Stimulated activated CD8-positive, alpha-beta memory T cell treated with anti-CD3 and anti-CD28 coated beads, Interleukin-15, amount 100 ng/mL, for 4 hours (primary cell): ENCODE measurements at places on chromosomes 2 and 18.

- no peak for DNase-seq
Observed at GRCh38 chr2:162090109-162090508, 16.1 kb upstream of the DPP4 start.

GRCh38 chr2:208266936-208267335, 881 bp downstream of the PIKFYVE start:
- DNase-seq: no peak

- DNase-seq: no peak
Observed at GRCh38 chr2:119387381-119388129, 20.8 kb downstream of the DBI start.

GRCh38 chr2:234771980-234772732, 179.7 kb upstream of the SH3BP4 start:
- DNase-seq: no peak

DNA sequence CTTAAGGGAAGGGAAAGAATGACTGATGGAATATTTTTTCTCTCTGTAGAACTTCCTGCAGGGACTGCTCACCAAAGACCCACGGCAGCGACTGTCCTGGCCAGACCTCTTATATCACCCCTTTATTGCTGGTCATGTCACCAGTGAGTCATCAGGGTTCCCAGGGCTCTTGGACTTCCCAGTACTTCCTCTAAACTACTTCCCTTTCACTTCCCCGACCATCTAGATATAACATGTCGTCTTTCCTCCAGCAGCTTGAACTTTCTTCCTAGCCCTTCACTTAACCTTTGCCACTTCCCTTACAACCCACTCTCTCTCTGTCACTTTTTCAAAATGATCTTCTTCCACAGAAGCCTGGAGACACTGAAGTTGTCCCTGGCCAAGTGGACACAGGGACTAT, 7.2 kb downstream of the STK36 start:
- DNase-seq: no peak

- DNase-seq: no peak
Observed at GRCh38 chr2:113274432-113274831, 4.3 kb downstream of the PAX8 start.

- DNase-seq: no peak
Observed at GRCh38 chr2:19801367-19802080, 100.3 kb downstream of the TTC32 start.

GRCh38 chr2:236673823-236674185, 104.2 kb downstream of the ACKR3 start:
- no peak for DNase-seq

GRCh38 chr18:11070593-11070992, 78.8 kb downstream of the PIEZO2 start:
- DNase-seq: no peak

DNA sequence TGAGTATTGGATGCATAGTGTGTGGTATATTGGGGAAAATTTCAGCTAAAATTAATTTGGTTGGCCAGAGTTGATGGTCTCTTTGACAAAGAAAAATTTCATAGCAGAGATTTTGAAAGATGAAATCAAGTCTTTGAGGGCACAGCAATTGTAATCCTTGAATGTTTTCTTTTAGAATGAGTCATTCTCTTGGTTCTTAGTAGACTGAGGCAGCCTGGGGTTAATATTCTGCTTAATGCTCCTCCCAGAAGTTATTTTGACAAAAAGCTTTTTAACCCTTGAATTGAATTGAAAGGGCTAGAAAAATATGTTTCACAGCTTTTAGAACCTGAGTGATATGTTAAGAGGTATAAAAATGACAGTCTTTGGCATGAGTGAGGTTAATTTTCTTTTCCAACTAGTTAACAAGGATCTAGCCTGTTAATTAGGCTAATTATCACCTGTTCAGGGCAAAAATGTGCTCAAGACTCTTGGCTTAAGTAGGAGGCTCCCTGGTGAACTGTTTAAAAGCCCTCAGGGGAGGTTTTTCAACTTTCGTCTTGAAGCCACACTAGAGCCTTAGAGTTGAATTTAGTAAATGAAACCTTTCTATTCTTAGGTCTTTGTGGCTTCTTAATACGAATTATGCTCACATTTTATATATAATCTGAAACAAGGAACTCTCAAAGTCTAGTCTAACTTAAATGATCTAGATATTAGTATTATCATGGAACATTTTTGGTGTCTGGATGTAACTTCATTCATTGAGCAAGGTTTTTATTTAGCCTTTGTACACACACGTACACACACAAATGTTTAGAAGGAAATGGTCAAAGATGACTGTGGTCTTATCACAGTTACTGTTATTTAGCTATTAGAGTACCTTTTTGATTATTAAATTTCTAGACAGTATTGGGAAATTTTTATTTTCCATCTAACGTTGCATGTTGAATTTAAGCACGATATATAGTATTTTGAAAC, 272.5 kb downstream of the ZNF407 start:
- no peak for DNase-seq

DNA sequence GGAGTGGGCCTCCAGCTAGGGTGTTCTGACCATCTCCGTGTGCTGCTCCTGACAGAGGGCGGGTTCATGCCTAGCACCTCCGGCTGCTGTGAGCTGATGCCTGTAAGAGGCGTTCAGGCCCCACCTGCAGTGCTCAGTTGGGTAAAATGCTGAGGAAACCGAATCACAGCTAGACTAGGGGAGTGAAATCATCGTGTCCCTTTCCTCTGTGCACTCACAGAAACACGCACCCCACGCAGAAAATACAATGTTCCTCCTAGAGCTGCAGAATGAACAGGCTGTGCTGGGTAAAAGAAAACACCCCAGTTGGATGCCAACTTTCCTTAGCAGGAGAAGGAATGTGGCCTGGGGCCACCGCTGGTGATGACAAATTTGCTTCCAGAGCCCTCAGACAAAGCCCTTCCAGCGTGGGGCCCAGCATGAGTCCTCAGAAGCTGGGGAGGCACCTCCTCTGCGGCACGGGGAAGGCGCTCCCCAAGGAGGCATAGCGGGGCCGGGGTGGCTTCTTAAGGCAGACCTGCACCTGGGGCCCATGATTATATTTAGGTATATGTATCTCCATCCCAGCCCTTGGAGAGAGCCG, 16.3 kb upstream of the ARHGEF4 start:
- no peak for DNase-seq

- DNase-seq: no peak
Observed at GRCh38 chr2:108963057-108963456, 26.0 kb downstream of the EDAR start.

- no peak for DNase-seq
Observed at GRCh38 chr2:200026332-200027230, 71.2 kb downstream of the MAIP1 start.

DNA sequence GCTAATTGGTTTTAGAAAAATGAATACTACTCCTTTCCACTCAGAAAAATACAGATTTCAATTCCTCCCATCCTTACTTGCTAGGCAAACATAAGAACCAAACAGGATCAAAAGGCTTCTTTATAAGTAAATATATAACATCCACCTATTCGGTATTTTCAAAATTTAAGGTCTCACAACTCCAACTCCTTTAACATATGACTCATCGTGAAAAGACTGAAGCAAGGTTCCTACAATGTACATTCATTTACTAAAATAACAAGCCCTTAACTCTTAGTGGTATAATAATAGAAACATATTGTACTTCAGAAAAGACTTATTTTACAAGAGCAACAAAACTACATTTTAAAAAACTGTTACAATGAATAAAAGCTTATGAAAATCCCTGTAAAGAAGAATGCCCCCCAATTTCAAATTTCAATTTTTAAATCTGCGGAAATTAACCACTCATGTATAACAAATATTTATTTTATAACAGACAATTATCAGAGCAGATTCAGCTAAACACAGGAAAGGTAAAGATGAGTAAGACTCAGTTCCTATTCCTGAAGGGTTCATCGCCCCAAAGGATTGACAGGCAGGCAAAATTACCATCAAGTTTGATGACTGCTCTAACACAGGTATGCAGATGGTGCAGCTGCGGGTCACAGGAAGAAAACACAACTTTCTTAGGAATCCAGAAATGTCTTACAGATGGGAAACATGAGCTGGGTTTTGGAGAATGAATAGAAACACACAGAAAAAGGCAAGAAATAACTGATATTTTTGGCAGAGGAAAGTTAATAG, 96.4 kb downstream of the COBLL1 start:
- no peak for DNase-seq

DNA sequence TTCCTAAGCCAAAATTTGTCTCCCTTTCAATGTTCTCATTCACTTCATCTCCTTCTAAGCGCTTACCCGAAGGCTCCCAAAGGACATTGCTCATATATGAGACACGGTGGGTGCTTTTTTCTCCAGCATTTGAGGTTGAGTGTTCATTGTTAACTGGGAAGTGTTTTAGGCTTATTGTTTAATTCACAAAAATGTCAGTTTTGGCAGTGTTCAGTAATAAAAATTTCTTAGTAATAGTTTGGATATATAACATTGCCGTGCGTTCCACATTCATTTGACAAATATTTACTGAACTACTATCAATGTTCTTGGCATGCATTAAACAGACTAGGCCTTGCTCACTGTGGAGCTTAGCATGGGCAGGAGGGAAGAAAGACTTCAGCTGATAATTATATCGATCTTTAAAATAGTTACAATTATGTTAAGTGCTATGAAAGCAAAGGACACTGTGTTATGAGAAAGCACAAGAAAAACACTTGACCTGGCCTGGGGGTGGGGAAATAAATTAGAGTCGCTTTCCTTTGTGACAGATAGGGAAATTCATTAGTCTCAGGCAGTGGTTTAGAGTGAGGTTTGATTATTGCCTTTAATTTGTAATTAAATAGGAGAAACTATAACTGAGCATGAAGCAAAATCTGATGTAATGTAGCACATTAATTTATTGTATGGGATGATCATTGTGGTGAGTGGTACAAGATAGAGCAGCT, 82.2 kb upstream of the DOCK10 start:
- no peak for DNase-seq

- DNase-seq: no peak
Observed at GRCh38 chr2:188159484-188159883, 132.2 kb upstream of the GULP1 start.

GRCh38 chr2:39667886-39668276, 2.2 kb downstream of the TMEM178A start:
- no peak for DNase-seq

- no peak for DNase-seq
Observed at GRCh38 chr2:128024816-128025215, 3.0 kb downstream of the SAP130 start.

DNA sequence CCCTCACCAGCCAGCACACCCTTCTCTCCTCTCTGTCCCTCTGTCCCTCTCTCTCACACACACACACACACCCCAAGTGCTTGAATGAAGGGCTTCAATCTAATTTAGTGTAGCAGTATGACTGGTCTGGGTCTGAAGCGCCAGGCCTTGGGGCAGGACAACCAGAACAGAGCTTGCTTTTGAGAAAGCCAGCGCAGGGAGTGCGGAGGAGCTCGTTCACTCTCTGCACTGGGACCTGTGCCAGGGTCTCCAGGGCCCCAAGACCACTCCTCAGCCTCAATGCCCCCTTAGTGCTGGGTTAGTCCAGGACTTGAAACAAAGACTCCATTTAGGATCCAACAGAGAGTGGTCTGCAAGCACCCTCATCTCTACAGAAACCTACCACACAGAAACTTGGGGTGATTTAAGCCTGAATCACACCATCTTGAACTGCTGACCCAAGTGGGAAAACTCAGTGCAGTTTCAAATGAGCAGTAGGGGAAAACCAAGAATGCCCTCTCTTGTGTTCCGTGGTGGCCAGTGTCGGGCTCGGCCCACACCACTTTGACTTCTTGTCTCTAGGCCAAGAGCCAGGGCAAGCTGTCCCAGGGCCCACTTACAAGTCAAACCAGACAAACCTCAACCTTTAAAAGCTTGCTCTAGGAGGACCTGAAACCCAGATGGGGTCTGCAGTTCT, 66.6 kb upstream of the WIPF1 start:
- DNase-seq: no peak

DNA sequence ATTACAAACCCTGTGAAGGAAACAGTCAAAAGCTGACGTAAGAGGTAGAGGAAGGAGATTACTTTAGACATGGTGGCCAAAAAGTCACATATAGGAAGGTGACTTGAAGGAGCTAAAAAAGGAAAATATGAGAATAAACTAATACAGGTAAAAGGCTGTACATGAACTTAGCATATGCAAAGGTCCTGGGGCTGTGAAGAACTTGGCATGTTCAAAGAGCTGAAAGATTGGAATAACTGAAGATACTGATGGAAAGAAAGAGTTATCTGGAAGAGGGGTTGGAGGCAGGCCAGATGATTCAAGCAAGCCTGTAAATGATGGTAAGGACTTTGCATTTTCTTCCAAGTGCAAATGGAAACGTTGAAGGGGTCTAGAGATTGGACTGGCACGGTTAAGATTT, 13.2 kb downstream of the IL36A start:
- DNase-seq: no peak

- DNase-seq: no peak
Observed at GRCh38 chr2:240604939-240605716, 18.6 kb downstream of the CAPN10 start.

- DNase-seq: no peak
Observed at GRCh38 chr2:241118737-241119505, 16.8 kb upstream of the MTERF4 start.

GRCh38 chr18:45254709-45255082, 360.6 kb upstream of the SLC14A2 start:
- DNase-seq: no peak

- DNase-seq: no peak
Observed at GRCh38 chr2:4134551-4135550, 431.5 kb downstream of the DCDC2C start.
